ENCODE measurements at places on chromosomes 5 and 9.

DNA sequence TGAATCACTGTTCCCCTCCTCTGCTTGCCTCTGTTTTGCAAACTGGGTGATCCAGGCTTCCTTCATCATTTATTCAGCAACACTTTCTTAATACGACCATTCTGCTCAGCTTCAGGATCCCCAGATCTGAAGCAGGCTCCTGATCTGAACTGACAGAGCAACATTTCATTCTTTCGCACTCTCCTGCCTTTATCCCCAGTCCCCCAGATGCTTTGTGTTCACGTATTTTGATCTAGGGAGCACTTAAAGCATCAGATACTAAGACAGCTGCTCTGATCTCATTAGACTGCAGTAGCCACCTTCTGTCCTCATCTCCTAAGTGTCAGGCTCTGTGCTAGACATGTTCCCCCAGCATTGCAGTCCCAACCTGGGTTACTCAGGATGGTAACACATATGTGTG is 158.0 kb downstream of the TRIO start:
- DNase-seq: no peak

DNA sequence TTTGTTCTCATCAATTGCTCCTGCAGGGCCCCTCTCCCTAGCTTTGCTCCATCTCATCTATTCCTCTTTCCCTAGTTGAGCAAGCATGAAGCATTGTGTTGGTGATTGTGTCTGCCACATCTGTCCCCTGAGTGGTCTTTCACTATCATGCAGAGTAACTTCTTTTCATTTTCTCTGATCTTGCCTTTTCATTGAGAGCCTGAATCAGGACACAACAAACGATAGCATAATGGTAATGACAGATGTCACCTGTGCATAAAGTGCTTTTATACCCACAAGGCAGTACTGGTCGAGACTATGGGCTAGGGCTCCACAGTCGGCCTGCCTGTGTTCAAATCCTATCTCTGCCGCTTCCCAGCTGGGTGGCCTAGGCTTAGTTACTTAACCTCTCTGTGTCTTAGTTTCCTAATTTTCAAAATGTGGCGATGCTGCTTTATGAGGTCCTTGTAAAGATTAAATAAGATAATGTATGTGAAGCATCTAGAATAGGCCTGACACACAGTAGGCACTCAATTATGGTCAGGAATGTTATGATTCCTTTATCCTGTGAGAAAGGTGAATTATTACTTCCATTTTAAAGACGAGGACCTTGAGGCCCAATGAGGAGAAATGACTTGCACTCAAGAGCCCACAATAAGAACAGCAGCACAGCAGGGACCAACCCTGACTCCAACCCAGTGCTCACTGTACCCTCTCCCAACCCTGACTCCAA is 137.1 kb upstream of the ZNF618 start:
- DNase-seq: no peak

GRCh38 chr5:134608555-134608954 is 24.1 kb downstream of the SAR1B start:
- no peak for DNase-seq

GRCh38 chr9:15103290-15103689 is 193.1 kb upstream of the FREM1 start:
- DNase-seq: no peak

DNA sequence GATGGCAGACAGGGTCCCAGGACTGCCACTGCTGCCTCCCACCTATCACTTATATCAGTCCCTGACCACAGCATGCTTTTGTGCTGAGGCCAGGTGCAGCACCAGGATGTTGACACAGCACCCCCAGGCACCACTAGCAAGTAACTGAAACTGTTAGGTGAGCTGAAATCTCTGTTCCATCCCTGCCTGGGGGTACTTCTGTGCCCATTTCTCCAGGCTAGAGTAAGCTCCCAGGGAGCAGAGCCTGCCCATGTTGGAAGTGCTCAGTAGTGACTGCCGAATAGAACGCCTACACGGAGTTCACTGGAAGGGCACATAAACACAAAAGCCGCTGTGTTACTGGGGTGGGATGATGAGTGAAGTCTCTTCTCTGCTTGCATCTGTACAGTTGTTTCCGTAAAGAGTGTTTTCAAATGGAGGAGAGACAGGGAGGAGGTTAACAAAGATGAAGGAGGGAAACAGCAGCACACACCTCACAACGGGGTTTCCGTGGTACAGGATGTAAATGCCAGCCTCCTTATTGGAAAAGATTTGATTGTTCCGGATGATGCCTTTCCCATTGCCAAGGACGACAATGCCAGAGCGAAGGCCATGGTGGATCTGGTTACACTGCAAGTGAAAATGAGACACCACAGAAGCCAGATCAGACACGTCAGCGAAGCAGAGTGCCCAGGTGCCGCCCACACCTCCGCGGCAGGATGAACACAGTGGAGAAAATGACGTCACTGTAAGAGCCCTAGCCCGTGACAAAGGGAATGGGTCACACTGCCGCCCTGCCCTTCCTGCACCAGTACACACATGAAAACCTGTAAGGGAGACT is 43.1 kb downstream of the POLR1E start:
- no peak for DNase-seq

GRCh38 chr5:181199881-181200638 is 4.9 kb downstream of the TRIM7 start:
- no peak for DNase-seq

- no peak for DNase-seq
Measured at GRCh38 chr9:89357331-89358197, 39.3 kb downstream of the SECISBP2 start.

- no peak for DNase-seq
Measured at GRCh38 chr9:136791516-136792276, 552 bp downstream of the TMEM141 start.

DNA sequence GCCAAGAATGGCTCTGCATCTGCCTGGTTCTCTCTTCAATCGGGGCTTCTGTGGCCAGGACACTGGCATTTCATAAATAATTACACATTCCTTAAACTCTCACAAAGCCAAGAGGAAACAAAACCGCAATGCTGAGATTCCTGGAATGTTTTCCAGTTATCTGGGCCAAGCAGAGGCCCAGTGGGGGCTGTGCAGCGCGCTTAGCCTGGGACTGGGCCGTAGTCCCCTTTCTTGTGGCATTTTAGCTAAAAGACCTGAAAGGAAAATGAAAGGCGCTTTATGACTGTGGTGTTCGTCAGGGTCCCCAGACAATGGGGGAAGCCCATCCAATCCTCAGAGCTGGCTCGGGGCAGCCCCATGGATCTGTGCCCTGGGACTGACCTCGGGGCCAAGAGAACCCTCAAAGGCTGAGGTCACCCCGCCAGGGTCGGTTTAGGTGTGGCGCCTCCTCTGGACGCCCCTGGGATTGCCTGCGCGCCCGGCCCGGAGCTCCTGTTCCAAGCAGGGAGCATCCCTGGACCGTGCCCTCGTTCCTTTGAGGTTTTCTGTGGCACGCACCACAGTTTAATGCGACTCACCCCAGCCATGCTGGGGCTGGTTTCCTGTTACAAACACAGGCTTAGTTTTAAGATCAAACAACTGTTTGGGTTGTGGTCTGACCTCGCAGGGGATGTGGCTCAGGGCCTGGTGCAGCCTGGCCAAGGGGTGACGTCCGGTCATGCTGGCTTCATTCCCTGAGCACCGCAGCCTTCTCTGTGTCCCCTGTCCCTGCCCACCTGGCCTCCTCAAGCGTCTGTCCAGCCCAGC is 51.5 kb upstream of the NKD2 start:
- DNase-seq: no peak

GRCh38 chr5:133564921-133565565 is 47.3 kb downstream of the FSTL4 start:
- no peak for DNase-seq

DNA sequence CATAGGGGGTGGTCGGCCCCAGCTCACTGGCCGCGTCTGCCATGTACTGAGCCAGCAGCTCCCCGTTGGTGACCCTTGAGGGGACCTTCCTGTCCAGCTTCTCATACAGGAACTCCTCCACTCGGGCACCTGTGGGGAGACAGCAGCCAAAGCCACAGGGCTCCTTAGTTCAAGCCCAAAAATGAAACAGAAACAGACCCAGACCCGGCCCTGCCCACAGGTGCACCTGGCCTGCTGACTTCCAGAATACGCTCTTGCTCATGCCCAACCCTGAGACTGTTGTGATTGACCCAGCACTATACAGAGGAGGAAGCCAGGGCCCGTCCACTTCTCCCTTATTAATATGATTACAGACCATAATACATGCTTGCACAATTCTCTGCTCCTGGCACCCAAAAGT is 7.0 kb downstream of the SH3GLB2 start:
- DNase-seq: no peak

GRCh38 chr9:24698881-24699518 is 153.3 kb upstream of the IZUMO3 start:
- no peak for DNase-seq

DNA sequence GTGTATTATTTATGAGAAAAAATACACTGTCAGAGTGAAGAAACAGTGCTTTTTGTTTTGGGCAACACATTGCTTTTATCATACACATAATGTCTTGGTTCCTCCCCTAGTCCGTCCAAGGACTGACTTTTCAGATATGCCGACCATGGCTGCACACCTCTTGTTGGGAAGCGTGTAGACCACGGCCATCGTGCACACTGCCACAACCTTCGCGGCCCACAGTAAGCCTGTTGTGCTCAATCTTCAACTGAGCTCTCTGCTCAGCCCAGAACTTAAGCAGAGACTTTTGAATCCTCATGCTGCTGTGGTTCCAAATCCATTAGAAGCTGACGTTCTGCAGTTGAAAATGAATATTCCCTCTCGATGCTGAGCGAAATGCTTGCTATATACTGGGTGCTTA is 157.6 kb upstream of the IRX2 start:
- DNase-seq: peak; percentile 29

DNA sequence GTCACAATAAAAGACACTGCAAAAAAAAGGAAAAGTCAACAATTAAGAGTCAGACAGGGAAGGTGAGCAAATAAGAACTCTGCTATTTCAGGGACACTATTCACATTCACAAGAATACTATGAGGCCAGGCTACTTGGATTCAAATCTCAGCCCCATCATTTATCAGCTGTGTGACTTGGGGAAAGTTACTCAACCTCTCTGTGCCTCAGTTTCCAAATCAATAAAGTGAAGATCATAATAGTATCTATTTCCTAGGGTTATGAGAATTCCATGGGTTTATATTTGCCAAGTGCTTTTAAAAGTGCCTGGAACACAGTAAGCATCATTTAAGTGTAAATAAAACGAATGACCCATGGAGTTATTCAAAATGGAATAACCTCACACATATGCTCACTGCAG is 56.4 kb downstream of the ALDH7A1 start:
- DNase-seq: no peak

DNA sequence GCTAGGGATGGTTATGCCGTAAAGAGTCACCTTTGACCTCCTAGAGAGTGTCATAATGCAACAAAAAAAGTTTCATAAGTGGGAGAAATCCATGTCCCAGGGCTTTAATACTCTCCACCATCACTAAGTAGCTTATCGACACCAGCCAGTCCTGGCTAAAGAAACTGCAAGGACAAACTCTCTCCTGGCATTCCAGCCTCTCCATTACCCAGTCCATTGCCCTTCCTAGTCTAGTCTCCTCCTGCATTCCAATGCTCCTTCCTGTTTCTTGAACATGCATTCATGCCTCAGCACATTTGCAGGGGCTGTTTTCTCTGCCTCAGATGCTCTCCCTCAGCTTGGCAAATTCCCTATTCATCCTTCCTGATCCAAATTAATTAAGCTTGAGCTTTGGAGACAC is 364.1 kb downstream of the BRINP1 start:
- DNase-seq: no peak

DNA sequence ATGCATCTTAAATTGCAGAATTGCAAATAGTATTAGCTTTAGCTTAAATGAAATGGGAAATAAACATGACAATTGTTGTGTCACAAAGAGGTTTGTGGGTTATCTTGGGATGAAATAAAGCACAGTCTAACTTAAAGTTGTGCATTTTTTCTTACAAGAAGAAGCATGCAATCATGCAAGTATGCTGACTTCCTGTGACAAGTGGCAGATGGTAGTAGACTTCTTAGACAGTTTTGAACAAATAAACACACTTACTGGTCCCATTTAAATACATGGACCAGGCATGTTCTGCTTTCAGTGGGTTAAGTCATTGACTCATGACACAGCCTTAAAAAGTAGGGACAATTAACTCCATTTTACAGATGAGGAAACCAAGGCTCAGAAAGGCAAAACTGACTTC is 15.9 kb upstream of the C5orf63 start:
- DNase-seq: no peak

DNA sequence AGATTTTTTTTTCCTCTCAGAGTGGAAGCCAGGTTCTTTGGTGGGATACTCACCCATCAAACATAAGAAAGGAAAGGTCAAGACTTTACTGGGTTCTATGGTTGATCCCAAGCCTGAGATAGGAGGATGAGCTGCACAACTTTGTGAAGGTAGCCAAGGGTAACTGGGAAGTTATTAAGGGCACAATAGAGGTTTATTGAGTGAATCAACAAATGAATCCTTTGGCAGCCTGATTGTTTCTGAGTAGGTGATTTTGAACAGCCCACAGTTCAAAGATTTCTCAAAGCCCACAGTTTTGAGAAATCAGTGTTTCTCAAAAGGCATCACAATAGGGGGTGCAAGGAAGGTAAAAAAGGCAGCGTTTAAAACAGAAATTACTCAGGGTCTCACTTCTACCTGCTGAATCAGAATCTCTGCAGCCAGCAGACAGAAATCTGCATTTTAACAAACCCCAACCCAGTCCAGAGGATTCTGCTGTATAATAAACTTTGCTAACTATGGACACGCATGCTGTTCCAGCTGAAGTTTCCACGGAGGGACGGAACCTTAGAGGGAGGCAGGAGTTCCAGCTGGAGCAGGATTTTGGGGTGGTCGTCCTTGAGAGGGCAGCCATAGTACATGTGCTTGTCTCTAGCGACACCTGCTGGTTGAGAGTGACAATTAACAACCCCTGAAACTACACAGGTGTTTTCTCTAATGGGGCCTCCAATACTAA is 32.7 kb upstream of the FSD1L start:
- DNase-seq: peak; percentile 83

GRCh38 chr9:107712390-107712789 is 222.8 kb upstream of the KLF4 start:
- no peak for DNase-seq

GRCh38 chr9:109816490-109816889 is 36.5 kb downstream of the PALM2AKAP2 start:
- DNase-seq: no peak

GRCh38 chr5:76717222-76718083 is 1.5 kb downstream of the F2R start:
- no peak for DNase-seq
